ENCODE measurements at places on chromosomes 3 and 15. TPM values are rescaled to one million over a fixed set of nuclear protein-coding genes. Genes with fewer than 3 reads are reported as not detected.

Gene MINAR1
- total RNA-seq, result 2.4 TPM

Gene TICRR
- total RNA-seq, result 10.2 TPM

DNA sequence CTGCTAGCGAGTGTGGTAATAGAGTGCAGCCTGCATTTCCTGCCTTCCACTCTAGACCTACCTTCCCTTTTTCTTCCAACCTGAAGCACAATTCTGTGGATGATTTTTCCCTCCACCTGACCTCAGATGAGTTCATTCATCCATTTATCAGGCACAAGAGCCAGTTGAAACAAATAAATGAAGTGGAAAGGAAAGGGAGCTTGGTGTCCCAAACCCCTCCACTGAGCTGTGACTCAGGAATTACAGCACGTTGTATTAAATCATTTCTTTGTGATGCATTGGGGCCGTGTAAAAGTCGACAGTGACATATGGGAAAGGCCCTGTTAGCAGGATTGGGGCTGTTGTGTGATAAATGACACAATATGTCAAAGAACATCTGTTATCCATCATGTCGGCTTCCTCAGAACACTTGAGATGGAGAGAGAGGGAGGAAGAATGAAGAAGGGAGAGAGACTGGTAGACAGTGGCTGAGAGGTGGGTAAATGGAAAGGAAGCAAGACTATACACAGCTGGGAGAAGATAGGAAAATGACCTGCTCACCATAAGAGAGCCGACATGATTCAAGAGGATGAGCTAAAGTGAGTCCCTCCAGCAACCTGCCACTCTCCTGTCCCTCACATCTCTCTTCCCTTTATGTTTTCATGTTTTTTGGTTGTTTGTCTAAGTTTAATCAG is 366.0 kb downstream of the AGBL1 start:
- H3K4me1 ChIP-seq, result no peaks in the 10 kb centered on the region
- H3K4me3 ChIP-seq, result no peak overlapping the region
- H3K27me3 ChIP-seq, result peaks cover 29% of the 10 kb centered on the region
- no peaks in the 10 kb centered on the region for H3K36me3 ChIP-seq
- H3K27ac ChIP-seq, result no peak overlapping the region
- DNase-seq, result no peak

- H3K27me3 ChIP-seq, result no peaks in the 10 kb centered on the region
- H3K27ac ChIP-seq, result no peak overlapping the region
- no peak for DNase-seq
- no peaks in the 10 kb centered on the region for H3K4me1 ChIP-seq
- peaks cover 2% of the 10 kb centered on the region for H3K36me3 ChIP-seq
- H3K4me3 ChIP-seq, result no peak overlapping the region
Observed at GRCh38 chr3:17077606-17078005, 192.9 kb downstream of the PLCL2 start.

Gene KCNAB1
- total RNA-seq, result 5.6 TPM

DNA sequence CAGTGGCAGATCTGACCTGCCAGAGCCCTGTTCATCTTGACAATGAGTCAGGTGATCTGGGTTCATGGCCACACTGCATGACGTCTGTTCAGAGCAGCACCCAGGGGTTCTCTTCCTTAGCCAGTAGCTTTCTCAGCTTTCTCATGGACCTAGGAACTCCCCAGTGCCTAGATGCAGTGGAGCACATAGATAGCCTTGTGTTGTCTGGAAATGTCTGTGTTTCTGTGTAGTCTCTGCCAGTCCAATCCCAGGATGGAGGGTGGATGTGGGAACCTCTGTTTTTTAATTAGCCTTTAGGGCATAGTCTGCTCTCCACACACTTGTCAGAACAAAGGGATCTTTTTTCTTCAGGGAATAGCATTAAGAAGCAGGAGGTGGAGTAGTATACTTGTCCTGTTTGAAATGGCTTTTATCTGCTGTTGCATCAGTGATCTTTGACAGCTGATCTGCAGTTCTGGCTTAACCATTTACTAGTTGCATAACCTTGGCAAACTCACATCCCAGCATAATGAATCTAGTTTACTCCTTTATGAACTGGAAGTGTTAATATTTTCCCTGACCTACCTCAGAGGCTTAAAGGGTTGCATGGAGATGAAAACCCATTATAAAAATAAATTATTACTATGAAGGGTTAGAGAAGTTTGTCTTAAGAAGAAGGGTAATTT is 16.1 kb upstream of the CACNA1D start:
- H3K4me3 ChIP-seq, result no peak overlapping the region
- no peak overlapping the region for H3K27ac ChIP-seq
- peaks cover 6% of the 10 kb centered on the region for H3K27me3 ChIP-seq
- DNase-seq, result no peak

Gene XYLB
- 5.2 TPM for total RNA-seq

- H3K27me3 ChIP-seq, result peaks cover 19% of the 10 kb centered on the region
- H3K27ac ChIP-seq, result no peak overlapping the region
- no peaks in the 10 kb centered on the region for H3K4me1 ChIP-seq
- no peaks in the 10 kb centered on the region for H3K36me3 ChIP-seq
Observed at GRCh38 chr3:75224412-75224811, 439.7 kb upstream of the FRG2C start.

GRCh38 chr15:85485956-85486567 is 105.7 kb downstream of the AKAP13 start:
- no peak overlapping the region for H3K4me3 ChIP-seq
- peaks cover 28% of the 10 kb centered on the region for H3K4me1 ChIP-seq

Gene SPSB4
- total RNA-seq, result 12.9 TPM

Gene PROK2
- total RNA-seq, result not detected

- H3K27me3 ChIP-seq, result no peaks in the 10 kb centered on the region
- DNase-seq, result no peak
- H3K36me3 ChIP-seq, result no peaks in the 10 kb centered on the region
Observed at GRCh38 chr15:77546050-77546501, 86.6 kb downstream of the LINGO1 start.

Gene TP63
- total RNA-seq, result 28.6 TPM

Gene SPTBN5
- total RNA-seq, result 2.7 TPM

Gene EOMES
- not detected for total RNA-seq

DNA sequence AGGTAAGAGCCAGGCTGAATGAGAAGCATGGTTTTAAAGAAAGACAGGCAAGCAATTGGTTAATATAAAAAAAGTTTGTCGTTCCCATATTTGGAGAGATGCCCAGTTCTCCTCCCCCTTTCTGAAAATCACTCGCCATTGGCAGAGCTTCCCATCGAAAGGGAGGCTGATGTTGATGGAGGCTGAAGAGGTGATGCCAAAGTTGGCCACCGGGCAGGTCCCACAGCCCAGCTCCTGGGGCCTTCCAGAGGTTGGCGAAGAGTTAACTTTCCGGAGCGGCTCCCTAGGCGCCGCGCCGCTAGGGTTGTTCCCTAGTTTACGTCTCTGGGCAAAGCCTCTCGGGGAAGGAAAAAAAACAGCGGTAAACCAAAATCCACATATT is 793 bp downstream of the PCOLCE2 start:
- H3K27me3 ChIP-seq, result peaks cover 28% of the 10 kb centered on the region
- DNase-seq, result peak; percentile 47
- peak overlapping the region; percentile 74 for H3K4me3 ChIP-seq
- H3K36me3 ChIP-seq, result no peaks in the 10 kb centered on the region

Gene GATA2
- 53.2 TPM for total RNA-seq

Gene CD200R1L
- not detected for total RNA-seq

GRCh38 chr3:101791778-101792177 is 12.8 kb downstream of the NXPE3 start:
- H3K27ac ChIP-seq, result no peak overlapping the region
- no peak for DNase-seq
- H3K36me3 ChIP-seq, result peaks cover 75% of the 10 kb centered on the region
- no peak overlapping the region for H3K4me3 ChIP-seq
- no peaks in the 10 kb centered on the region for H3K4me1 ChIP-seq
- H3K27me3 ChIP-seq, result no peaks in the 10 kb centered on the region

Gene CTDSPL
- 33.9 TPM for total RNA-seq

DNA sequence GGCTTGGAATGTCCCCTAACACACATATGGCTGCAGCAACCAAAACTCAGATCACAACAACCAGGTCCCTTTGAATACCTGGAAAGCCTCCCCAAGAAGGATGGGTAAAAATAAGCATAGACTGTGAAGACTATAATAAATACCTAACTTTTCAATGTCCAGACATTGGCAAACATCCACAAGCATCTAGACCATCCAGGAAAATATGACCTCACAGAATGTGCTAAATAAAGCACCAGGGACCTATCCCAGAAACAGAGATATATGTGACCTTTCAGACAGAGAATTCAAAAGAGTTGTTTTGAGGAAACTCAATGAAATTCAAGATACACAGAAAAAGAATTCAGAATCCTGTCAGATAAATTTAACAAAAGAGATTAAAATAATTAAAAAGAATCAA is 109.2 kb downstream of the NEDD4 start:
- H3K4me3 ChIP-seq, result no peak overlapping the region
- DNase-seq, result no peak
- H3K4me1 ChIP-seq, result peaks cover 21% of the 10 kb centered on the region
- H3K27ac ChIP-seq, result no peak overlapping the region
- peaks cover 40% of the 10 kb centered on the region for H3K36me3 ChIP-seq

DNA sequence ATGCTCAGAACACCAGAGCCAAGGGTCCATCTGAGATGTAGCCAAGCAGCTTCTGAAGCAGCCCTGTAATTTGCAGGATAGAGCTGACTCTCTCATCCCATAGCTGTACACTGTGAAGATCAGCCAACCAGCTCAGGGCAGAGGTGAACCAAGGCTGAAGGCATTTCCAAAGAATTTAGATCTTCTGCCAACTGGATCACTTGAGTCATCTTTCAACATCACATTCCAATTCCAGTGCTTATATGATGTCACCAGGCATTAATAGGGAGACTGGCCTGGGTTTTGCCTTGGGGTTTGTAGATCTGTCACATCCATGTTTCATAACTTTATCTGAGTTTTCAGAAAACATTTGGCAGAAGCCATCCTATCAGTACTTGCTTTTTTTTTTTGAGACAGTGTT is 98.2 kb downstream of the NR2F2 start:
- H3K4me1 ChIP-seq, result peaks cover 6% of the 10 kb centered on the region
- no peak overlapping the region for H3K4me3 ChIP-seq
- no peaks in the 10 kb centered on the region for H3K36me3 ChIP-seq
- peaks cover 41% of the 10 kb centered on the region for H3K27me3 ChIP-seq

DNA sequence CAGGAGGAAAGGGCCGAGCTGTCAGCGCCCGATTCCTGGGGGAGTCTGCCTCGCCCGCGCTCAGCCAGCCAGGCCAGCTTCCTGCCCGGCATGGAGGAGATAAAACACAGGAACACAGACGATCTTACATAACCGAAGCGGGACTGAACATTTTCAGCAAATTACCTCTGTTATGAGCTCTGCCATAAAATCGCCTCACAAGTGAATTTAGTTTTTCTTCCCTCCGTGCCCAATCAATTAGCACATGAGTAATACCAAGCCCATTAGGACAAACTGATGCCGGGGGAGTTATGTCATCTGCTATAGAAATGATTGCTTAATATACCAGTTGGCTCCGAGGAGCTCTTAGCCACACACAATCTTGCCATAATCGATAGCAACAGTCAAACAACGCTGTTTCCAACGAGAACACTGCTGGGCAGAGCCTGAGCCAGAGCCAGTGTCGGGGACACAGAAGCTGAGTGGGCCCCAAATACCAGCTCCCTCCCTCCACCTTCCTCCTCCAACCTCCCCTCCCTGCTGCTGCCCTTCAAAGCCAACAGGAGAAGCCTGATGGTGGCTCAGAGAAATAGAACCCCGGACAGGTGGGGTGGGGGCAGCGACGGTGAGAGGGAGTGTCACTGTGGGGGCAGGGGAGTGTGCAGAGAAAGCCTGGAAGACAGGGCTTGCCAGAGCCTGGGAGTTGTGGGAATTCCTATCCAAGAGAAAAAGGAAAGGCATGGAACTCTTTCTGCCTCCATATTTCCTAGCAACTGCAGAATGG is 279.4 kb upstream of the TLE3 start:
- no peaks in the 10 kb centered on the region for H3K36me3 ChIP-seq
- peak overlapping the region; percentile 46 for H3K4me3 ChIP-seq
- H3K27me3 ChIP-seq, result no peaks in the 10 kb centered on the region
- H3K4me1 ChIP-seq, result peaks cover 50% of the 10 kb centered on the region
- DNase-seq, result peak; percentile 54

DNA sequence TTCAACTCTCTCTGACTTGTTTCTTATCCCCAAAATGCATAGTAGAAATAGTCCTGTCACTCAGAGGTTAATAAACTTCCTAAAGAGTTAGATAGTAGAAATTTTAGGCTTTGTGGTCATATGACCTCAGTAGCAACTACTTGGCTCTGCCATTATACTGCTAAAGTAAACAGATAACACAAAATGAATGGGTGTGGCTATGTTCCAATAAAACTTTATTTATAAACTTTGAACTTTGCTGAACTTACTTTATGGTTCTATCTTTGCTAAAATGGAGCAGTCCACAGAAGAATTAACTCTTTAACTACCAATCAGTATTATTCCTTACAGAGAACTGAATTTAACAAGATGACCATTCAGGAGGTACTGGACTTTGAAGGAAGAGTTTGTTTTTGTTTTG is 393.6 kb upstream of the CDIN1 start:
- H3K27ac ChIP-seq, result no peak overlapping the region
- no peak overlapping the region for H3K4me3 ChIP-seq
- peaks cover 1% of the 10 kb centered on the region for H3K36me3 ChIP-seq
- H3K27me3 ChIP-seq, result no peaks in the 10 kb centered on the region

DNA sequence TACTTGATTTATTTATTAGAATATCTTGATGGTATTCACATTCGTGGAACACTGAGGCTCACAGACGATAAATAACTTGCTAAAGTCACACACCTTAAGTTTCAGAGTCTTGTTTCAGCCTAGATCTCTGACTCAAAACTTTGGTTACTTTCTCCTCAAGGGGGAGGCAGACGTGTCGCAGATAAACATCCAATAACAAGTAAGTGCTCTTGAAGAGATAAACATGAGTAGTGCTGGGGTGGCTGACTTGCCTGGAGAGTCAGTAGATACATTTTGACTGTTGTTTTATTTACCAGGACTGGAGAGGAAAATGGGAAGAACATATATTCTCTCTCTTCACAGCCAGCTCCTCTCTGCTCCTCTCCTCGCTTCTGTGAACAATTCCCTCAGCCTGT is 31.3 kb downstream of the FBXO45 start:
- H3K27me3 ChIP-seq, result no peaks in the 10 kb centered on the region
- peaks cover 8% of the 10 kb centered on the region for H3K4me1 ChIP-seq
- no peak for DNase-seq
- no peak overlapping the region for H3K4me3 ChIP-seq

Gene LSAMP
- total RNA-seq, result 34.6 TPM

Gene CAV3
- total RNA-seq, result not detected

- no peak for DNase-seq
- no peak overlapping the region for H3K27ac ChIP-seq
- H3K4me1 ChIP-seq, result peaks cover 6% of the 10 kb centered on the region
Observed at GRCh38 chr3:15973940-15974339, 176.2 kb upstream of the ANKRD28 start.

DNA sequence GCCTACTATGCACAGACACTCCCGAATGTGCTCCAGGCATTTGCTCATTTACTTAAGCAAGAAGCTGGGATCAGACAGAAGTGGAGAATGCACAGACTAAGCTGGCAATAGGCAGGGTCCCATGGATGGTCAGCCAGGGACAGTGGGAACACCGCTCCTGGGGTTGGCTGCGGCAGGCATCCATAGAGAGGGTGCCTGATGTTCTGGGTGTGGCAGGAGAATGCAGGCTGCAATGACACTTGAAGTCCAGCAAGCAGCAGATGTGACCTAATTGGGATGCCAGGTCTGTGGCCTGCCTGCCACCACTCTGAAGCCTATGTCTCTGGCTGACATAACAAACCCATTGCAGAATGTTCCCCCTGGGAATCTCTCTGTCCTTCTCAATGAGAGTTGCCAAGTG is 40.2 kb upstream of the SLC6A11 start:
- peaks cover 64% of the 10 kb centered on the region for H3K27me3 ChIP-seq
- no peak overlapping the region for H3K4me3 ChIP-seq
- no peak for DNase-seq
- no peaks in the 10 kb centered on the region for H3K4me1 ChIP-seq
- no peaks in the 10 kb centered on the region for H3K36me3 ChIP-seq

- H3K36me3 ChIP-seq, result peaks cover 2% of the 10 kb centered on the region
- no peak overlapping the region for H3K4me3 ChIP-seq
- no peaks in the 10 kb centered on the region for H3K27me3 ChIP-seq
- peaks cover 59% of the 10 kb centered on the region for H3K4me1 ChIP-seq
Observed at GRCh38 chr15:68080783-68081182, 26.7 kb downstream of the PIAS1 start.

Gene NTRK3
- 2.1 TPM for total RNA-seq

Measured in mesothelial cell of epicardium (in vitro differentiated cells).